ENCODE measurements at places on chromosomes 11 and 22.

DNA sequence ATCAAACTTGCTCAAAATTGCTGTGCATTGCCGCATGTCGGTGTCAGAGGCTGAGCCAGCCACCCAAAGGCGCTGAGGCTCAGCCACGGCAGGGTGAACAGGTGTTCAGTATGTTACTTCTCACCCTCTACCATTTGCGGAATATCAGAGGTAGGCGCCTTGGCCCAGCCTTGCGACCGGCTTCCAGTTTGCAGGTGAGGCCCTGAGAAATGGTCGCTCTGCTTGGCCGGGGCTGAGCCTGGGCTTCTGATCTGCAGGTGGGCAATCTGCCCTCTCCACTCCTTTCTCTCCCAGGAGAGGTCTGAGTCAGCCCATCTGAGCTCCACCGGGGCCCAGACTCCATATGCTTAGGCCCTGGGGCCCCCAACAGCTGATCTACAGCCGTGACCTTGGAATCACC, 71.0 kb downstream of the RPS6KA4 start:
- DNase-seq = no peak

GRCh38 chr22:31068970-31069369, 12.1 kb upstream of the SMTN start:
- no peak for DNase-seq

DNA sequence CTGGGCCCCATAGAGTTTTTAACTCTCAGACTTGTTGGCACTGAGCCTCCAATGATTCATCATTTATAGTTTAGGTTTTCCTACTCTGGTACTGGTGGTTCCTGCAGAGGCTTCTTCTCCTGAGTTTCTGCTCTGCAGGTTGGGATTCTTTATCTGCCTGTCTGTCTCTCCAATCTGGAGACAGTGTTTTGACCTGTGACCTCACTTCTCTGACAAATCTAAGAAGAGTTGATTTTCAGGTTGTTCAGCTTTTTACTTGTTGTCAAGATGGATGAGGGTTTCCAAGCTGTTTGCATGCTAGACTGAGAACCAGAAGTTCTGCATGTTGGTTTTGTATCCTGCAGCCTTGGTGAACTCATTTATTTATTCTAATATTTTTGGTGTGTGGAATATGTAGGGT, 63.9 kb downstream of the JAM3 start:
- no peak for DNase-seq

- DNase-seq = no peak
Observed at GRCh38 chr11:27215471-27216269, 147.3 kb downstream of the CCDC34 start.

GRCh38 chr11:67268081-67268961, 2.0 kb downstream of the GRK2 start:
- no peak for DNase-seq

DNA sequence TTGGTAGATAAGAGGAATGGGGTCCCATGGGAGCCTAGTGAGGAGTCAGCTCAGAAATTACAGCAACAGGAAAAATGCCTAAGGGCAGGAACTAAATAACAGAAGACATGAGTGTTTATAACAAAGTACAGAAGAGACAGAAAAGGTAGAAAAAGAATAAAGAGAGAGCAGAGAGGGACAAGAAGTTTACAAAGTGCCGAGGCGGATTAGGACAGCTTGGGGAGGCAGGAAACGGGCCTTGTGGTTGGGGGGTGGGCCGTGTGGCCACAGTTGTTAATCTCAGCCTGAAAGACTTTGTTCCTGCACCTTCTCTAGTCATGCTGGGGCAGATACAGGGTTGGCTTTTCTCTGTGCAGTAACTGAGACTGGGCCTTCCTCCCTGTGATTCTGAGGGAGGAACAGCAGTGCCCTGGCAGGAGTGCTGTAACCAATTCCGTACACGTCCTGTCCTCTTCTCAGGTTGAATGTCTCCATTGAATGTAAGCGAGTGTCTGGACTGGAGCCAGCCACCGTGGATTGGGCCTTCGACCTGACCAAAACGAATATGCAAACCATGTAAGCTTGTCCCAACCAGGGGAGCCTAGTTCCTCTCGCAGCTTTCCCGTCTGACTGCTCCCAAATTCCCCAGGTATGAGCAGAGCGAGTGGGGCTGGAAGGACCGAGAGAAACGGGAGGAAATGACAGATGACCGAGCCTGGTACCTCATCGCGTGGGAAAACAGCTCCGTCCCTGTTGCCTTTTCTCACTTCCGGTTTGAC, 13.2 kb downstream of the NAA40 start:
- no peak for DNase-seq

GRCh38 chr11:130181295-130182272, 22.0 kb downstream of the ST14 start:
- no peak for DNase-seq

GRCh38 chr22:30201945-30202344, 44.6 kb downstream of the LIF start:
- no peak for DNase-seq

GRCh38 chr22:49879871-49880270, 26.2 kb downstream of the ZBED4 start:
- DNase-seq = no peak

- no peak for DNase-seq
Observed at GRCh38 chr11:2549080-2549479, 104.3 kb downstream of the KCNQ1 start.

GRCh38 chr11:85643191-85643614, 4.6 kb upstream of the TMEM126A start:
- DNase-seq = no peak

- DNase-seq = no peak
Observed at GRCh38 chr11:128772814-128773213, 78.9 kb downstream of the FLI1 start.

DNA sequence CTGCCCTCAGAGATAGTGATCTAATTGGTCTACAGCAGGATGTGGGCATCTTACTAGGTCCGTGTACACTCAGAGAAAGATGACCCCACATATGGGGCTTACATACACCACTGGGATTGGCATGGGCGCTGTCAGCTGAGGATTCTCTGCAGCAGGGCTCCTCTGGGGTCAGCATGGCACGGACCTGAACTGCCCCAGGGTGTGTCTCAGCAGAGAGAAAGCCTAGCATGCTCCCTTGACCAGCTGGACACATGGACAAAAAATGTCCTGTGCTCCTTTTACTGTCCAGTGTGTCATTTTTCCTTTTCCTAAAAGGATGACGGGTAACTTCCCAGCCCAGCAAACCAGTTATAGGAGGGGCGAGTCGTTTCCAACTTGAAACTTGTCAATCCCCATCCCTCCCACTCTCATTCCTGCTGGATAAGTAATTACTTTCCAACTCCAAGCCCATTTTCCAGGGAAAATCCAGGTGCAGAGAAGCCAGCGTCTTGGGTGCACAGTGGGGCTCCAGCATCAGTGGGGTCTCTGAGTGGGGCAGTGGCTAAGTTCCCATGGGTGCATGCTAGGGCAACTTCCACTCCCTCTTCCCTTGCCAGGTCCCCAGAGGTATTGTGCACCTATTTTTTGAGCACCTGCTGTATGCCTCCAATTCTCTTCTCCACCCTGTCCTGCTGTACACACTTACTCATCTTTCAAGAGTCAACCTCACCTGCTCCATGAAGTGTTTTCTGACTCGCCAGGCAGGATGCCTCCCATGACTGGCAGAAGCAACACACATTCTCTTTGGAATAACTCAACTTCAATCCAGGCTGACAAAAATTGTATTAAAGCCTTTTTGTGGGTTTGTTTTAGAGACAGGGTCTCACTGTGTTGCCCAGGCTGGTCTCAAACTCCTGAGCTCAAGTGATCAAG, 5.0 kb downstream of the VSTM5 start:
- DNase-seq = no peak

All from cortex of kidney (tissue), 1 donor.